Stimulated activated CD8-positive, alpha-beta memory T cell treated with anti-CD3 and anti-CD28 coated beads, Interleukin-7, amount 100 ng/mL, for 1 hour (primary cell): ENCODE measurements at places on chromosomes 16 and 17.

GRCh38 chr17:8630227-8630801 lies at the start of gene MYH10:
Gene MYH10 (minus strand): TSS chr17:8630725. CDS start chr17:8623246, 7,479 bp downstream.
- no peak for DNase-seq

- no peak for DNase-seq
Observed at GRCh38 chr16:68860978-68861892, 17.9 kb downstream of the TANGO6 start.

DNA sequence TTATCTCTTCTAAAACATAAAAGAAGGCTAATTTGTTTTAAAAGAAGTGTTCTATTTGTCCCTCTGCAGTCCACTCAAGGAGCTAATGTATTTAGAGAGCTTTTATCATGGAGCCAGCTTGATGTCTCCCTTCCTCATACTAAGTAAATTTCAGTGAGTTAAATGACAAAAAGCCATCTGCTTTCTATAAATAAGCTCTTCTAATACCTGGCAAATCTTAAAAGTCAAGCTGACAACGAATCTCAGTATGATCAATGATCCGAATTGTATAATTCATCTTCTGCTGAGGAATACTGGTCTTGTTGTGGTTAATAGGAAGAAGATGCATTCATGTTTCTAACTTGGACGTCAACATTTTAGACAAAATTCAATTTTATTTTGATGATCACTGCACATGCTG lies 1390.7 kb downstream of the CDH8 start:
- no peak for DNase-seq

DNA sequence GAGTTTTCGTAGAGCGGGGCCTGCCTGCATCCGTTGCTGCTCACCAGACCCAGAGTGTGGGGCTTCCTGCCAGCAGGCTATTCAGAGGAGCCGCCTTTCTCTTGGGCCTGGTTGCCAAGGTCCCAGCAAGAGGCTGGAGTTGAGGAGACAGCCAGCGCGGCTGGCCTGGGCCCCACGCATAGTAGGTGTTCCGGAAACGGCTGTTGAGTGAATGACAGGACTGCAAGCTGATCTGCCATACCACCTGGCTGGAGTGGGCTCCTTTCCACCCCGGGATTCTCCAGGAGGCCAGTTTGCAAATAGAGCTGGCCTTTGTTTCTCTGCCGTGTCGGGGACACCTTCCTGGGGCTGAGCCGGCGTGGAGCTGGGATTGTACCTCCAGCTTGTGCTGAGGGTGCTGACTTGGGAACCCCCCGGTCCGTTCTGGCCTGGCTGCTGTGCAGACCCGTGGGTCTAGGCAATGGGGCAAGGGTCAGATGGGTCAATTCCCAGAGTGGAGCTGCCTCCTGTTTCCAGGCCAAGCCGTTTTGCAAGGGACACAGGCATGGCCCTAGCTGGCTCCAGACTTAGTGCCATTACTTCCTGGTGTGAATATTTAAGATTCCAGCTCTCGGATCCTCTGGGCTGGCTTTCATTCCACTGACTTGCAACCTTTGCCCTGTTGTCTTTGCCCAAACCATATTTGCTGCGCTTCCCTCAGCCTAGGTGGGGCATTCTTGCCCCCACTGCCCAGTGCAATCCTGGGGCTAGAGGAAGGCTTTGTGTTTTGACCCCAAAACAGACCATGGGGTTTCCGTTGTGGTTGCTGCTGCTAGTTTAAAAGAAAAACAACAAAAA lies 68.8 kb downstream of the CMIP start:
- DNase-seq, result no peak

GRCh38 chr17:78891406-78892061 lies 11.5 kb downstream of the CEP295NL start:
- no peak for DNase-seq

GRCh38 chr16:28984619-28985135 lies at the start of gene LAT:
Gene LAT (plus strand): TSS chr16:28985052. CDS start chr16:28985418, 366 bp downstream.
- DNase-seq, result peak; percentile 46

DNA sequence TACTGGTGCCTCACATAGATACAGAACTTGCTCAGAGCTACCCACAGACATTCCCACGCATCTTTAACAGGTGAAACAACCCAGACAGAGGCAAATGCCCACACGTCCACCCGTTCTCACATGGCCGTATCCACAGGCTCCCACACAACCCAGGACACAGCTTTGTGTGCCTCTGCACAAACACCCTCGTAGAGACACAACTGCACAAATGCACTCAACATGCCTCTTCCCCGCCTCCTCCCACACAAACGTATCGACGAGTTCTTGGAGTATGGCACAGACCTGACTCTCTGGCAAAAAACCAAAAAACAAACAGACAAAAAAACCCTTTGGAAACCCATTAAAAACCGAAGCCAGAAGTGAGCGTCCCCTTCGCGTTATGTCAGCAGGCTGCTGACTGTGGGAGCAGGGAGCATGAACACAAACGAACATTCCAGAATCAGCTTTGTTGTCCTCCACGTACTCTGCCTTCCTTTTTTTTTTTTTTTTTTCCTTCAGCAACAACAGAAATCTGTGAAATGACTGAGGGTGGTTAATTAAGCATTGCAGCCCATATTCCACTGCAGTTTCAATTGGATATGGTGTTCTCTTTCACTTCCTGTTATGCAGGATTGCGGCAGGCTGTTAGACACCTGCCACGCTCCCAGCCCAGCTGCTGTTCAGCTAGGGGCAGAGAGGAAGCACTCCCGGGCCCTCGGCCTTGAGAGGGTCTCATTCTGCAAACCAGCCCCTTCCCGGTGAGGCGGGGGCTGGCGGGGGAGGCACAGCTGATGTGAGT lies 313.7 kb downstream of the MAF start:
- no peak for DNase-seq

- DNase-seq, result no peak
Observed at GRCh38 chr17:29918922-29919856, 10.8 kb downstream of the SSH2 start.

DNA sequence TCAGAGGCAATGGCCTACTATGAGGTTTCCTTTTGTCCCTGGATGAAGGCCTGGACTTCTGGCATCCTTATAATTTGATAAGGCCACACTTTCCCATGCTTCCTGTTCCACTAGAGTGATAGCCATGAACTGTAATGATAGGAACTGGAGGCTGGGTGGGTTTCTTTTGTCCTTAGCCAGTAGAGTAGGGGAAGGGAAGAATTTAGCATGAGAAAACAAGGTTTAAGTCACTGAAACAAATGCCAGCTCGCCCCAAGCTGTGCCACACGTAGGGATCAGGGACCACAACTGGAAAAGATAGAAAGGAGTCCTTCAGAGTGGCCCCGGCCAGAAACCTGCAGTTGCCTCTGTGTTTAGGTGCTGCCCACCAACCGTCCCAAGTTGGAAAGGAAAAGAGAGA lies 80.9 kb upstream of the C17orf78 start:
- DNase-seq, result no peak

DNA sequence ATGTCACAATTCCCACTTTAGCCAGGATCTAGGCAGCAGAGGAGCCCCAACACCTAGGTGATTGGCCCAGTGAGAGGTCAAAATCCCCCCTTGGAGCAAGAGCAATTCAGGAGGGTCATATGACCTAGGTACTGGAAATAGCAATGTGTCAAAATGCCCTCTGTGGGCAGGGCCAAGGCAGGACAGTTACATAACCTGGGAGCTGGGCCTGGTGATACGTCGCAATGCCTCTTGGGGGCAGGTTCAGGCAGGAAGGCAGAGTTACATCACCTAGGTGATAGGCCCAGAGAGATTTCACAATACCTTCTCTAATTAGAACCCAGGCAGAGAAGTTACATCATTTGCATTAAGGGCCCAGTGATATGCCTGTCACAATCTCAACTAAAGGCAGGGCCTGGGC lies 1906.3 kb downstream of the TP53TG3F start:
- DNase-seq, result no peak

GRCh38 chr17:40799859-40800258 lies at the start of gene KRT28:
Gene KRT28 (minus strand): TSS chr17:40799959. CDS start chr17:40799893, 66 bp downstream.
- no peak for DNase-seq

- DNase-seq, result no peak
Observed at GRCh38 chr16:67822511-67822910, 15.8 kb downstream of the TSNAXIP1 start.

- no peak for DNase-seq
Observed at GRCh38 chr17:14522795-14523387, 222.0 kb downstream of the HS3ST3B1 start.
